Airway epithelial cell (primary cell): ENCODE measurements at places on chromosomes 3 and 15. TPM values are rescaled to one million over a fixed set of nuclear protein-coding genes. Genes with fewer than 3 reads are reported as not detected.

The MINAR1 gene
- total RNA-seq: 0.14 and 0.28 TPM in 2 replicates

The CLRN1 gene
- not detected in 2 replicates for total RNA-seq

The PPARG gene
- 7.0 and 7.1 TPM in 2 replicates for total RNA-seq

The LDHAL6B gene
- not detected in 2 replicates for total RNA-seq

The ADAMTSL3 gene
- 0.65 and 0.92 TPM in 2 replicates for total RNA-seq

The OXSR1 gene
- 42.6 and 43.6 TPM in 2 replicates for total RNA-seq

The FEZF2 gene
- total RNA-seq: not detected in 2 replicates

The CCDC80 gene
- 8.6 and 14.0 TPM in 2 replicates for total RNA-seq

The P2RY13 gene
- total RNA-seq: not detected in 2 replicates

The SCAMP5 gene
- total RNA-seq: 1.9 and 4.7 TPM in 2 replicates

The CDHR4 gene
- not detected in 2 replicates for total RNA-seq

The GOLGA8R gene
- total RNA-seq: 0.21 and 0.60 TPM in 2 replicates

The PPM1L gene
- total RNA-seq: 2.6 and 9.1 TPM in 2 replicates

The OCA2 gene
- total RNA-seq: 0.63 and 0.88 TPM in 2 replicates

The KIF23 gene
- total RNA-seq: 27.7 and 28.9 TPM in 2 replicates

The GABRA5 gene
- not detected in 2 replicates for total RNA-seq
